ENCODE measurements at places on chromosomes 3 and 15.

- peak; percentile 88 for DNase-seq
These were observed 28.8 kb downstream of the CYP8B1 start for GRCh38 chr3:42846685-42847522.

GRCh38 chr3:71262364-71263265, 320.9 kb downstream of the FOXP1 start:
- DNase-seq = no peak

GRCh38 chr3:98580401-98581386, 12.7 kb downstream of the CPOX start:
- DNase-seq = no peak

DNA sequence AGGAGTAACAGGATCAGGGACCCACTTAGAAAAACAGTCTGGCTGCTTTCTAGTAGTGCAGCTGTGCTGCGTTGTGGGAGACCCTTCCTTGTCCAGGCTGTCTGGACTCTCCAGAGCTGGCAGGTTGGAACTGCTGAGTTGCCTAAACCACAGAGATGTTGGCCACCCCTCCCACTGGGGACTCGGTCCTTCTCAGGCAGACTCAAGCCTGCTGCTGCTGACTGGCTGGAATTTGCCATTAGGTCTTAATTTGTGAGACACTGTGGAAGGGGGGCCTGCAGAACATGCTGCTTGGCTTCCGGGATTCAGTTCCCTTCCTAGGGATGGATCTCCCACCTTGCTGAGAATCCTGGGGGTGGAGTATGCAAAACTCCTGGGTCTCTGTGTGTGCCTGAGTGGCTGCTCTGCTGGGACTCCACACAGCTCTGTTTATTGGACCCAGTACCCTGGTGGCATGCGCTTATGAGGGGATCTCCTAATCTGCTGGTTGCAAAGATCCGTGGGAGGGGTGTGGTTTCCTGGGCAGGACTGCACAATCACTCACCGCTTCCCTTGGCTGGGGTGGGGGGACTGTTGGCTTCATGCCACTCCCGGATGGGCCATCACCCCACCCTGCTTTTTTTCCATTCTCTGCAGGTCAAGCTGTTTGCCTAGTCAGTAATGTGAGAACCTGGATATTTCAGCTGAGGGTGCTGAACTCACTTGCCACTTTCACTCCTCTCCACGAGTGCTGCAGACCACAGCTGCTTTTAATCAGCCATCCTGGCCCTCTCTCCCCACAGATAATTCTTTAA, 150.5 kb downstream of the CFAP20DC start:
- no peak for DNase-seq

GRCh38 chr3:168034152-168034928, 61.4 kb downstream of the GOLIM4 start:
- DNase-seq = peak; percentile 41

DNA sequence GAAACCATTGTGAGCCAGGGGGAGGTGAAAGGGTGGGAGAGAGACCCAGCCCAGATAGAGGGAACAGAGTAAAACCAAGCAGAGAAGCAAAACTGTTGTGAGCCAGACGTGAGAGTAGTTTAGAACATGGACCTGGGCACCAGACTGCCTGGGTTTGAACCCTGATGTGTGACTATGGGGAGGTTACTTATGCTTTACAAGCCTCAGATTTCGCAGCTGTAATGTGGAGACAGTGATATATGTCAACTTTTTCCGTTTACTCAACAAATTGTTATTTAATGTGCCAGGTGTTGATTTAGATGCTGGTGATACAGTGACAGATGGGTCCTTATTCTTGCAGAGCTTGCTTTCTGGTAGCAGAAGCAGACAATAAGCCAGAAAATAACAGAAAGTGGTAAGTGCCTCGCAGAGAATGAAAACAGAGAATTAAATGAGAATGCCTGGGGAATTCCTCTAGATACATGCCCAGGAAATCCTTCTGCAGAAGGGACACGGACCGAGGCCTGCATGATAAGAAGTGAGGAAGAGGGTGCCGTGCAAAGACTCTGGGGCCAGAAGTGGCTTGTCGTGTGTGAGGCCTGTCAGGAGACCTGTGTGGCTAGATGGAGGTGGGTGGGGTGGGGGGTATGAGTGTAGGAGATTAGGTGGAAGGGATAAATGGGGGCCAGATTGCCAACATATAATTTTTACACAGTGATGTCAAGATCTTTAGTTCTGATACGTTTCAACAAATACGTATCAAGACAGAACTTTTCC, 15.0 kb downstream of the KAT2B start:
- DNase-seq = no peak

GRCh38 chr3:59334585-59334984, 284.8 kb upstream of the CFAP20DC start:
- peak; percentile 12 for DNase-seq

DNA sequence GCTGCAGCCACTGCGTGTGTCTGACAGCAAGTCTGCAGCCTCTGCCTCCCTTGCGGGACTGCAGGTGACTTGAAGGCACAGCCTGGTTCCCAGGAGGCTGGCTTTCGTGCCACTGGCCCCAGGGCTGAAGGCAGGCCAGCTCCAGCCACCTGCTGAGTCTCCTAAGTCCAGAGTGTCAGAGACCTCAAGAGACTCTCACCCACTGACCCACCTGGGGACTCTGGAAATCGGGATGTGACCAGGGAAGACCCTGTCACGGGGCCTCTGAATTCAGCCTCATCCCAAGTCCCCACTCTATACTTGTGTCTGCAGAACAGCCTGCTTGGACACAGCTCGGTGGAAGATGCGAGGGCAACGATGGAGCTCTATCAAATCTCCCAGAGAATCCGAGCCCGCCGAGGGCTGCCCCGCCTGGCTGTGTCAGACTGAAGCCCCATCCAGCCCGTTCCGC, 16.3 kb downstream of the ISG20 start:
- DNase-seq = no peak

- DNase-seq = no peak
These were observed 26.5 kb downstream of the P3H2 start for GRCh38 chr3:190094160-190094718.

GRCh38 chr3:31225923-31226322, 306.8 kb upstream of the STT3B start:
- no peak for DNase-seq

DNA sequence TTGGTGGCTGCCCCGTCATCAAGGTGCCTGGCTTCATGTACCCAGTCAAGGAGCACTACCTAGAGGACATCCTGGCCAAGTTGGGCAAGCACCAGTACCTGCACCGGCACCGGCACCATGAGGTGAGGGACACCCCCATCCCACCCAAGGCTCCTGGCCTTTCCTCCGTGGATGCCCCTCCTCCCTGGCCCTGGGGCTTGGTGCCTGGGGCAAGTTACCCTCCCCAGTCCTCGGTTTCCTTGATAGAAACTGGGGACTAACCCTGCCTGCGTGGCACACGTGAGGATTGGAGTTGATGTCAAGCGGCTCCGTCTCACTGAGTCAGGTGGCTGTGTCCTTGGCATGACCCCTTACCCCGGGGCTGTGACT, 43.9 kb downstream of the DHX30 start:
- no peak for DNase-seq

- DNase-seq = no peak
These were observed 276.7 kb upstream of the RARB start for GRCh38 chr3:25151281-25151902.

DNA sequence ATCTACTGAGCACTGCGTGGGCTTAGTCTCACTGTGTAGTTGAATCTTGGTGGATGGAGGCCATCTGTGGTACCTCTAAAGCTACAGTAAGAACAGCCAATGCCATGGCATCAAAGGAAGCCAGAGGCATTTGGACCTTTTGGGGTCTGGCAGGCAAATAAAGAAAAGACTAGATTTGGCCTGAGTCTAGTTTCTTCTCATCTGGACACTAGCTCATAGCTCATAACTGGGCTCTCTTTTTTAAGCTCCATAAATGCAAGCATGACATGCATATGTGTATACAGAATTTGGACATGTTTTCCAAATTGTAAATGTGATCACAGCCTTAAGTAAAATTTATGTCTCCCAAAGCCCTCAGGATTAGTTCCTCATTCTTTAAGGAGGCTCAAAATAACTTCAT, 107.5 kb downstream of the CNTN6 start:
- peak; percentile 14 for DNase-seq

GRCh38 chr15:89442671-89443307, 53.6 kb downstream of the RHCG start:
- peak; percentile 51 for DNase-seq

DNA sequence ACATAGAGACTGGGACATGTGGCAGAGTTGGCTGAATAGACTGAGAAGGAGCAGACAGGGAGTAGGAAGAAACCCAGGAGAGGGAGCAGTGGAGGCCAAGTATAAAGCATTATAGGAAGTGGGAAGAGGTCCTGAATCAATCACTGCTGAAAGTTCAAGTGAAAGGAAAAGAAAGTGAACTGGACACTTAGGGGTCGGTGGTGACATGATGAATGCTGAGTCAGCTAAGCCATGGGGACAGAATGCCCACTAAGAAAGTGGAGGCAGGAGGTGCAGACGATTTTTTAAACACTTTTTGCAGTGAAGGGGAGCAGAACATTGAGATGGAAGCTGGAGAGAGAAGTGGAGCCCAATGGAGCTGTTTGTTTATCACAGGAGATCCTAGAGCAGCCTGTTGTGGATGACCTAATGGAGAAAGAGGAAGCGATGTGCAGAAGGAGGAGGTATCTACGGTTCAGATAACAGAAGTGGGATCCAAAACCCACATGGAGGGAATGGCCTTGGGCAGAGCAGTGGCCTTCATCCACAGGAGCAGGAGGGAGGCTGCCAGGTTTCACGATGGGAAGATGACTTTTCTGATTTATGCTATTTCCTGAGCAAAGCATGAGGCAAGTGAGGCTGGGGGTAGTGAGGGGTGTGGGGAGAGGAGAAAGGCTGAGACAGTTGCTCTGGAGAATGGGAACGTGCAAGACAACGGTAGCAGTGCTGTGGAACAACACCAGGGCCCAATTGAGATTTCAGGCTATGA, 208.2 kb downstream of the RPLP1 start:
- DNase-seq = peak; percentile 84

- DNase-seq = no peak
These were observed 193.3 kb downstream of the ZBTB20 start for GRCh38 chr3:114953800-114954199.

DNA sequence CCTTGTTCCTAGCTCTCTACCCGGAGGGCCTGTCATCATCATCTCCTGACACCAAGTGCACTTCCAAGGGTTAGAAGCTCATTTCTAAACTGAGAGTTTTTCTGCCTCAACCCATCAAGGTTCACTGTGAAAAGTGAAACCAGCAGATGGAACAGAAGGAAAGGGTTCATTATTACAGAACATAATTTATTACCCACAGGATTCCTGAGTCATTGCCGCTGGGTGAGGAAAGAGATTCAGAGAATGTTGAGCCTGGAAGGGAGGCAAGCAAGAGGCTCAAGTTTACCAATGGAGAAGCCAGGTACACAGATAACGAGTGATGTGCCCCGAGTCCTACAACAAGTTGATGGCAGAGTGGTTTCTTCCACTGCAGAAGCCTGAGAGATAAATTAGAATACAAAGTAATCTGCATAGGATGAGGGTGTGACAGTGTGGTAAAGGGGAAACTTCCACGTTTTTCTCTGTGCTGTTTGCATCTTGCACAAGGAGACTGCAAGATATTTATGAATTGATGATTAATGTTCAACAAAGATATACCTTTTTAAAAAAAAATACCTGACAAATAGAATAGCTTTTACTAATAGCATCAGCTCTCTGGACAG, 80.5 kb upstream of the SETMAR start:
- no peak for DNase-seq

DNA sequence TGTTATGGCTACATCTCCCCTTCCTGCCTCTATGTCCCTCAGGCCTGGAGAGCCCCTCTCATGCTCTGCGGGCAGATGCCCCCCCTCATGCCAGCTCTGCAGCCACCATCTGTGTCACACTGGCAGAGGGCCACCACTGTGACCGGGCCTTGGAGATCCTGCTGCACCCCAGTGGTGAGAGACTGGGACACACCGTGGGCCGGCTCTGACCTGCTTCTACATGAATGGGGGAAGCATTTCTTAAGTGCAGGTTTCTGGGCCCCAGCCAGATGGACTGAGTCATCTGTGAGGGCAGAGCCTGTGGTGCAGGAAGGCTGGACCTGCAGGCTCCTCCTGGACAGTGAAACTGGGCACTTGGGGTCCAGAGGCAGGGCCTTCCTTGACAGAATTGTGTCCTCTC, 4.8 kb downstream of the VWA5B2 start:
- peak; percentile 27 for DNase-seq

GRCh38 chr3:53824795-53825194, 21.4 kb downstream of the CHDH start:
- DNase-seq = no peak

DNA sequence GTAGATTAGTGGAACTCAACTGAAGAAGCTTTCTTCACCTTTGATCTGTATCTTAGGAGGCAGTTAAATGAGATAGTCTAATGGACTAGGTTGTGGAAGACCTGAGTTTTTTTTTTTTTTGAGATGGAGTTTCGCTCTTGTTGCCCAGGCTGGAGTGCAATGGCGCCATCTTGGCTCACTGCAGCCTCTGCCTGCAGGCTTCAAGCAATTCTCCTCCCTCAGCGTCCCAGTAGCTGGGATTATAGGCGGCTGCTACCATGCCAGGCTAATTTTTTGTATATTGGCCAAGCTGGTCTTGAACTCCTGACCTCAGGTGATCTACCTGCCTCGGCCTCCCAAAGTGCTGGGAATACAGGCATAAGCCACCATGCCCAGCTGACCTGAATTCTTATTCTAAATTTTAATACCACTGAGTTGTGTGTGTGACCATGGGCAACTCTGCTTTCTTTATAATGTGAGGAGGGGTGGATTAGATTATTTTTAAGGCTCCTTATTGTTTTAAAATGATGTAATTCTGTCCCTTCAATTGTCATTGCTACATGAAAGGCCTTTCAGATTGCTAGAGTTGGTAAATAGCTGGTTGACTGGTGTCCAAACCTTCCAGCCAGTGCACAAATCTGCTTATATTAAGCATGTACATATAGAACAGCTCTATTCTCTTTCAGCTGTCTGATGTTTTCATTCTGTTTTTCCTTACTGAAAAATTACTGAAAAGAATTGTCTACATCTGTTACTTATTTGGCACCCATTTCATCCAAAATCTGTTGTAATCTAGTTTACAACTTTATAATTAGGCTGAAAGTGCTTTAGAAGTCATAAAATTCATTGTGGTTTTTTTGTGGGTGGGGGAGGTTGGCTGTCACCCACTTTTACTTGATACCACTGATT, 2.3 kb downstream of the LNP1 start:
- DNase-seq = peak; percentile 18

DNA sequence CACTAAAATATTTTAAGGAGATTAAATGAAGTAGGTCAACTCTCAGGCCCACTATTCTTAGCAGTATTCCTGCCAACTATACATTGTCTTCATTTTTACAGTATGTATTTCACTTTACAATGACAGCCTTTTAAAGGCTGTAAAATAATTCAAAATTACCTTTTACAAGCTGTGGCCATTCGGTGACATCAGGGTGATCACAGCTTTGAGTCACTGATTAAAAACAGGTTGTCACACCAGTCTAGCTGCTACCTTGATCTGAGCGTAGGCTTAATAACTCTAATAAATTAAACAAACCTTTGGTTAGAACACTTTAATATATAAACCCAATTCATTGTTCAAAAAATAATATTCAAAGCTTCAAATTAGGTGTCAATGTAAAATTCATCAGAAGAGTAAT, 29.9 kb downstream of the UBE3A start:
- DNase-seq = no peak

- DNase-seq = no peak
These were observed 113.6 kb downstream of the CACNA2D3 start for GRCh38 chr3:54235998-54236397.

GRCh38 chr3:114214542-114215341, 22.6 kb downstream of the ZNF80 start:
- DNase-seq = no peak
